ENCODE measurements at places on chromosomes 16 and 17.

GRCh38 chr16:58494981-58495520 lies 4.9 kb upstream of the NDRG4 start:
- DNase-seq, result peak; percentile 97

DNA sequence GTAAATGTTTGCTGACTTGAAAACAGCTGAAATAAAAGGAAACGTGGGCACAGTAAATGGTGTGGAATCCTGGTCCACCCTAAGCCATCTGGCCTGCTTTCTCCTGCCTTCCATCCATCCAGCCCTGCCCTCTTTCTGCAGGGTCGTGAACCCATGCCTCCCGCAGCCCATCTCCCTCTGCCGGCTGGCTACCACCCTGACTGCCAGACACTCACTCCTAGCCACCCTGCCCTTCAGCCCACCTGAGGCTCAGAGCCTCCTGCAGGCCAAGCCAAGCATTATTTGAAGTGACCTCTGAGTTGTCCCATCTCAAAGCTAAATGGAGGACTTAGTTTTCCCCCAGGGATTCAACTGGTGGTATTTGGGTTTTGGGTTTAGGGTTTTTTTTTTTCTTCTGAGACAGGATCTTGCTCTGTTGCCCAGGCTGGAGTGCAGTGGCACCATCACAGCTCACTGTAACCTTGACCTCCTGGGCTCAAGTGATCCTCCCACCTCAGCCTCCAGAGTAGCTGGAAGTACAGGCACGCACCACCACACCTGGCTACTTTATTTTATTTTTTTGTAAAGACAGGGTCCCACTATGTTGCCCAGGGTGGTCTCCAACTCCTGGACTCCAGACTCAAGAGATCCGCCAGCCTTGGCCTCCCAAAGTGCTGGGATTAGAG lies 8.4 kb downstream of the ZDHHC1 start:
- no peak for DNase-seq

DNA sequence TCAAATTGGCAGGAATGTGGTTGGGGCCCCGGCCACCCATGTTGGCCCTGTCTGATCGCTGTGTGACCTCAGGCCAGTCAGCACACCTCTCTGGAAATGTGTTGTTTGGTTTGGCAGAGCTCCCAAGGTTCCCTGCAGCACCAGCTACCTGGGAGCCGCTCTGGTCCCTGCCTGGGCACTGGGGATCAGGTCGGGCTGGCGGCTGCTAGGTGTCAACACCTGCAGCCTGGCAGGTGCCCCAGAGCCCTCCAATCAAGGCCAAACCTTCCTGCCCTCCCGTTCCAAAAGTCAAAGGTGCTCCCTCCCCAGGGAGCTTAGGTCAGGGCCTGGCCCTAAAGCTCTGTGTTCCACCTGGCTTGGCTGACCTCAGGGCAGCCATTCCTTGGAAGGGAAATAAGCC lies 55.9 kb downstream of the ZDHHC7 start:
- DNase-seq, result no peak

GRCh38 chr16:22001591-22001990 lies 675 bp upstream of the PDZD9 start:
- DNase-seq, result no peak

DNA sequence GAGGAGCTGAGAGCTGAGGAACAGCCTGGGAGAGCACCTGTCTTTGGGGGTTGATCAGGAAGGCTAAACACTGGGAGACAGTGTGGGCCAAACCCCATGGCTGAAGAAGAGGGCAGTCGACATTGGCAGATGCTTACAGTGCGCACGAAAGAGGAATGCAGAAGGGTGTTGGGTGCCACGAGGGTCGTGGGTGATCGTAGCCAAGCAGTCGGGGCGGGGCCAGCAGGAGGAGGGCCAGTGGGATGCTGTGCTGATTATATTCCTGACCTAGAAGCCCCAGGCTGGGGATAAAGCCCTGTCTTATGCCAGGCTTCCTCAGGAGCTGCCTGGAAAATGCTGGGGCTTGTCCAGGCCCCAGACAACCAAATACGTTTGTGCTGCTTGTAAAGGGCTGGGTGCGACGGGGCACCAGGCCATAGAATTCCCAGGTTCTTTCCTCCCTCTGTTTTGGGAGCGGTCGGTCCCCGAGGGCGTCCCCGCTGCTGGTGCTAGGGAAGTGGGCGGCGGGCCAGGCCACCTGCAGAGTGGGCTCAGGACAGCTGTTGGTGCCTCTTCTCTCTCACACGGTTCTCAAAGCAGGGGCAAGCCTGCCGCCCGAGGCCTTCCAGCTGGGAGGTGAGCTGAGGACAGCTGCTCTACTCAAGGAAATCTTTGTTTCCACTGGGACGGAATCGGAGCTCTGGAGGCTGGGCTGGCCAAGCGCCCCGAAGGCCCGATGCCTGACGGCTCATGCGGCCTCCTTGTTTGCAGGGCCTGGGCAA lies 10.0 kb downstream of the C1QTNF1 start:
- DNase-seq, result peak; percentile 78

DNA sequence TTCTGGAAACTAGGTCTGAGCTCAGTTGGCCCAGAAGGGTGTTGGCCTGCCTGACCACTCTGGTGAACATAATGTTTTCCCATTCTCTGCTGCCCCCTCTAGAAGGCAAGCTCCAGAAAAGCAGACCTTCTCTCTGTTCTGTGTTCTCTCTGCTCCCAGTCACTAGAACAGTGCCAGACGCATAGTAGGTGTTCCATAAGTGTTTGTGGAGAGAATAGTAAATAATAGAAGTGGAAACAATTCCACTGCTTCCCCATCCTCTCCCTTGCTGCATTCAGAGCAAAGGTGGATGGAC lies 32.2 kb upstream of the ETV4 start:
- DNase-seq, result no peak

- DNase-seq, result peak; percentile 66
These were observed 65.0 kb downstream of the NCOR1 start for GRCh38 chr17:16150251-16150856.

DNA sequence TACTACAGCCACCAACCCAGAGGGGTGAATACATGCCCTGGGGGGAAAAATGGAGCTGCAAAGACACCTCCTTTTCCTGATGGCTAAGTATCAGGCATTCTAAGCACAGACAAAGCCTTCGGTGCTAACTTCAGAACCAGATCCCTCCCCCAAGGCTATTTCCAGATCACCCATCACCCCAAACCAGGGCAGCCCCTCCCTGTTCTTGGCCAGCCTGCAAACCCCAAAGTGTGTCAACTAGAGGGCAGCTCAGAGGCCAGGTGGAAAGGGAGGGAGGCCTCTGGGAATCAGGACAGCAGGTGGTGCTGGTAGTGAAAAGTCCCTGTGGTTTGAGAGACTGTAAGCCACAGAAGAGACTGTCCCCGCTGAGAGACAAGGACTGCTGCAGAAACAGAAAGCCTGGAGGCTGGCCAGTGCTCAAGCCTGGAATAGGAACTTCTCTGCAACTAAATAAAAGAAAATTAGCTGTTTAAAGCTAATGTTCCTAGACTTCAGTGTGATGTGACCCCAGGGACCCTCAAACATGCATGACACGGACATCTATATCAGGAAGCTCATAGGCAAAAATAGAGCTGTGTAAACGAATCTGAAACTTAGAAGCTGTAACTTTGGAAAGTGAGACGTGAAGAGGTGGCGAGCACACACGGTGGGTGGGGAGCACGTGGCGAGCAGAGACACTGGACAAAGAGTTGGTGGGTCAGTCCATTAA lies 9.1 kb downstream of the TUBG1 start:
- no peak for DNase-seq

- DNase-seq, result no peak
These were observed 213.8 kb upstream of the NLRP1 start for GRCh38 chr17:5798094-5798493.

DNA sequence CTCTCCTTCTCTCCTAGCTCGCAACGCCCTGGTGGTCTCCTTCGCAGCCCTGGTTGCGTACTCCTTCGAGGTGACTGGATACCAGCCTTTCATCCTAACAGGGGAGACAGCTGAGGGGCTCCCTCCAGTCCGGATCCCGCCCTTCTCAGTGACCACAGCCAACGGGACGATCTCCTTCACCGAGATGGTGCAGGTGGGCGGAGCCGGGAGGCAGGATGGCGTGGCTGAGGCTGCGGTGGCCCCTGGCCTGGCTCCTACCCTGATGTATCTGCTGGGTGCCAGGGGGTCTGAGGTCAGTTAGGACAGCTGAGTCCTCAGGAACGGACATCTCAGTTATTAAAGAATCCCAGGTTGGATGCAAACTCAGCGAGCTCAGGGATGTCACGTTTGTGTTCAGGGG lies 16.7 kb downstream of the SLC26A11 start:
- DNase-seq, result no peak

GRCh38 chr17:9406046-9406606 lies 169.5 kb downstream of the STX8 start:
- no peak for DNase-seq

GRCh38 chr17:9346296-9346926 lies 229.2 kb downstream of the STX8 start:
- DNase-seq, result no peak

- no peak for DNase-seq
These were observed 147.4 kb downstream of the SEC14L1 start for GRCh38 chr17:77288115-77288619.

DNA sequence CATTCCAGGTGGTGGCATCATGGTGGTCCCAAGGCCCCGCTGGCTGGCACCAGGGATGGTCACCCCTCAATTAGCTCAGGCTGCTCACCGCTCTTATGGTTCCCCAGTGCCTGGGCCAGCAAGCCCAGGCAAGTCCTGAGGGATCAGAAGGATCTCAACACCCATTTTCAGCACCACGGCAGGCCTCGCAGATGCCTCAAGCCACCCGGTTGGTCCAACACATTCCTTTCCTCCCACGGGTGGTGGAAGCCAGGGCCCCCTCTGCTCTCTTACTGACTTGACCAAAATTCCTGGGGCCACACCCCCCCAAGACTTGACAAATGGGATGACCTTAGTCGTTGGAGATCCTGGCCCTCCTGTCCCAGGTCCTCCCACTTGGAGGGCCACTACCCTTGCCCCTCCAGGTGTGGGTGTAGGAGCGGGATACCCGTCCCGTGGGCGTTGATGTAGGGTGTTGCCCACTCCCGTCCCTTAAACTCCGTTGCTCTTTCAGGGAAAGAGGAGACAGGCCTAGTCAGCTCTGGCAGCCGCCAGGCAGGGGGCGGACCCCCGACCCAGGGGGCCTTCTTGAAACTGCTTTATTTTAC lies 5.9 kb downstream of the ZNF205 start:
- no peak for DNase-seq

DNA sequence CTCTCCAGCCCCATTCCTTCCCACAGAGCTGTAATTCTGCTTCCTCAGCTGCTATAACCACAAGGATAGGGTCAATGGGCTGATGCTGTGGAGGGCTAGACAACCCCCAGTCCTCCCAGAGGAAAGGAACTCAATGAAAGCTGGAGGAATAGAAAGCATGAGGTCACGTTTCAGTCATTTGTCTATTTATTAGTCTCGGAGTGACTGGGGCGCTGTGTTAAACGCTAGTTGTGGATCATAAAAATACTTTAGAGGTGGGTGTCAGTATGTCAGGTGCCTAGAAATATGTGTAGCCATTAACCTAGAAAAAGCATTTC lies 787 bp upstream of the CCL3L1 start:
- DNase-seq, result no peak

GRCh38 chr16:74578433-74578832 lies 28.5 kb downstream of the GLG1 start:
- no peak for DNase-seq

GRCh38 chr17:33262266-33263123 lies 30.6 kb downstream of the ASIC2 start:
- DNase-seq, result no peak

DNA sequence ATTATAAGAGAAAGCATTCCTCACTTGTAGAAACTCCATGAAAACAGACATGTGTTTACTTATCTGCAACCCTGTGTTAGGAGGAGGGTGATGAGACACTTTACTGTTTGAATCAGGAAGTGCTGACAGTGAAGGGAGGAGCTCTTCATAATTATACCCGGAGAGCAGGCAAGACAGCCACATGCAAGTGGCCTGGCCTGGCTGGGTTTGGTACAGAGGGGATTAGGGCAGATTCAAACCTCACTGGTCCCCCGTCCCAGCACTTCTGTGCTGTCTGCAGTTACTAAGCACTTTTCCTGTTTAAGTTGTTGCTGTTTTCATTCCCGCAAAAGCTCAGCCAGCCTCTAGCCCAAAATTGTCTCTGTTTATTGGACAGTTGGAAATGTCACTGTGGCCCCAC lies 78.5 kb downstream of the WWOX start:
- no peak for DNase-seq

Data from cardiac muscle cell (in vitro differentiated cells and primary cell).